Activated naive CD4-positive, alpha-beta T cell treated with anti-CD3 and anti-CD28 coated beads for 36 hours (primary cell): ENCODE measurements at places on chromosomes 5 and 9. TPM values are rescaled to one million over a fixed set of nuclear protein-coding genes. Genes with fewer than 3 reads are reported as not detected.

Gene CBY3
- not detected for total RNA-seq

Gene SPATA31E1
- not detected for total RNA-seq

Gene IL13
- total RNA-seq = 0.49 TPM

Gene LMNB1
- 274 TPM for total RNA-seq

Gene RUSC2
- total RNA-seq = 5.1 TPM

Gene LRRTM2
- total RNA-seq = not detected

Gene TPPP
- 0.02 TPM for total RNA-seq

Gene ODF2
- total RNA-seq = 73.6 TPM

Gene PCDHGC4
- total RNA-seq = not detected

Gene FREM1
- total RNA-seq = not detected

Gene SLC36A2
- not detected for total RNA-seq
